Stimulated activated CD4-positive, alpha-beta T cell treated with anti-CD3 and anti-CD28 coated beads, Interleukin-1b, Interleukin-23, amount 100 ng/mL, for 1 hour (primary cell): ENCODE measurements at places on chromosomes 2 and 18.

GRCh38 chr2:237725661-237726060 is 72.9 kb upstream of the RBM44 start:
- DNase-seq: no peak

- peak; percentile 87 for DNase-seq
These were observed 15.1 kb downstream of the C2orf74 start for GRCh38 chr2:61176755-61177726.

GRCh38 chr2:158388159-158388558 is 68.4 kb downstream of the CCDC148 start:
- DNase-seq: no peak

GRCh38 chr18:49015886-49016647 is 65.3 kb upstream of the SMAD7 start:
- no peak for DNase-seq

GRCh38 chr2:217626926-217627325 is 375.9 kb downstream of the TNS1 start:
- no peak for DNase-seq

DNA sequence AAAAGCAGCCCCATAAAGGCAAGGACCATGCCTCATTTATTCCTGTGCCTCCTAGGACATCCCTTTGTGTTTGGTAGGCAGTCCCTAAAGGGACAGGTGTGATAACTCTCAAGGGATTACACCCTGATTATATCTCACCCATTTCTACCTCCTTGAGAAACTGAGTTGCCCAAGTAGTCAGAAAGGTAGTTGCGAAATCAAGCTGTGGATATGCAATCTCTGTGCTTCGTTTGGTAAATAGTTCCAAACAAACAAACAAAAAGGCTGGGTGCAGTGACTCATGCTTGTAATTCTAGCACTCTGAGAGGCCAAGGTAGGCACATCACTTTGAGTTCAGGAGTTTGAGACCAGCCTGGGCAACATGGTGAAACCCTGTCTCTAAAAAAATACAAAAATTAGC is 100.2 kb upstream of the ARL5A start:
- no peak for DNase-seq

GRCh38 chr18:28208268-28208667 is 31.3 kb upstream of the CDH2 start:
- no peak for DNase-seq
